ENCODE measurements at places on chromosomes 1 and 21.

DNA sequence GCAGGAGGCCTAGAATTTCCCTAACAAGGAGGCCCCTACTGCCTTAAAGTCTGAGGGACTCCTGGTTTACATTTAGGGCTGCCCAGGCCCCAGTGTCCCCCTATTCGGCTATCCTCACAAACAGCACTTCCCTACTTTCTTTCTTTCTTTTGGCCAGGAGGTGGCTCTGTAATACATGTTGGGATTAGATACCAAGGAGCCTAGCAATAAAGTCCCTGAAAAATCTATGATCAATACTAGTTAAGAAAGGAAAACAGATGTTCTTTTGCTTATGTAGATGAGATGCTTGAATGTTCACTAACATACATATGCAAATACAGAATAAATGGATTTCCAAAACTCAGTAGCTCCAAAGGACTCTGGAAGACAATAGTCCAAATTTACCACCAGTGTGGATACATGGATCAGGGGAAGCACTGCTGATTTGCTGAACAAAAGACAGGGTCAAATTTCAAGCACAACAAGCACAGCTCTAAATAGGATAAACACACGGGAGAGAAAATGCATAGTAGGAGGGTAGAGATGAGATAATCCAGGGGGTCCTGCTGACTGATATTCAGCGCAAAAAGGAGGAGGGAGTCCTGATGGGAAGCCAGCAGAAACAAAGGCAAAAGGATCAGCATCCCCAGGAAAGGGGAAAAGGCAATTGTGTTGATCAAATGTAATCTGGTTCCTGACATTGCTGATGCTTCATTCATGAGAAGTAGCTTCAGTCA, 240.0 kb downstream of the NUF2 start:
- DNase-seq: peak; percentile 55

DNA sequence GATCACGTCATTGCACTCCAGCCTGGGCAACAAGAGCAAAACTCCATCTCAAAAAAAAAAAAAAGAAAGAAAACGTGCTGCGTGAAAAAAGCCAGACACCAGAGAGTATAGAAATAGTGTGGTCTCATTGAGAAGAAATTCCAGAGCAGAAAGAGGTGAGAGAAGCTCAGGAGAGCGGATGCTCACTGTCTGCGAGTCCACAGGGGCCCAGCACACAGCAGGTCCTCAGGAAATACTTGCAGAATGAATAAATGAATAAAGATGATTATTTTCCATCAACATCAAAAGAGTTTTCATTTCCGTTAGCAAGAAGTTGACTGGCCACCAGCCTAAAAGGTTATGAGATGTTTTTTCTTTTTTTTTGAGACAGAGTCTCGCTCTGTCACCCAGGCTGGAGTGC, 14.4 kb downstream of the CASP9 start:
- no peak for DNase-seq

GRCh38 chr1:239725371-239725770, 339.0 kb downstream of the CHRM3 start:
- no peak for DNase-seq

DNA sequence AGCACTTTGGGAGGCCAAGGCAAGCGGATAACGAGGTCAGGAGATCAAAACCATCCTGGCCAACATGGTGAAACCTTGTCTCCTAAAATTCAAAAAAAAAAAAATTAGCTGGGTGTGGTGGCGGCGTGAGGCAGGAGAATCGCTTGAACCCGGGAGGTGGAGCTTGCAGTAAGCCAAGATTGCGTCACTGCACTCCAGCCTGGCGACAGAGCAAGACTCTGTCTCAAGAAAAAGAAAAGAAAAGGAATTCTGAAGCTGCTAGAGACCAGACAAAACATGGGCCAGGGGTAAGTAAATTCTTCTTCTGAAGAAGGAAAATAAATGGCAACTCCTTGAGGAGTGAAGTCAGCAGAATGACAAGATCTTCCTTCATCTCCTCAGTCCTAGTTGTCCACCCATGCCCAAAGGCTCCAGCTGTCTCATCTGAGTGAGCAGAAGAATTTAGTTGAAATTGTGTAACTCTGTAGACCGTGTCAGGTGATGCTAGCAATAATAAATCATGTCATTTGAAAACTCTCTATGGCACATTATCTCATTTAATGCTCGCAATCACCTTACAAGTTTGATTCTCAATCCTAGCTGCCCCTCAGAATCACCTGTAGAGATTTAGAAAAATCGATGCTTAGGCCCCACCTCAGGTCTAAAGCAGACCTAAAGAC, 14.3 kb downstream of the PDZK1 start:
- no peak for DNase-seq

- DNase-seq: no peak
Measured at GRCh38 chr1:36475341-36475740, 7.4 kb downstream of the CSF3R start.

DNA sequence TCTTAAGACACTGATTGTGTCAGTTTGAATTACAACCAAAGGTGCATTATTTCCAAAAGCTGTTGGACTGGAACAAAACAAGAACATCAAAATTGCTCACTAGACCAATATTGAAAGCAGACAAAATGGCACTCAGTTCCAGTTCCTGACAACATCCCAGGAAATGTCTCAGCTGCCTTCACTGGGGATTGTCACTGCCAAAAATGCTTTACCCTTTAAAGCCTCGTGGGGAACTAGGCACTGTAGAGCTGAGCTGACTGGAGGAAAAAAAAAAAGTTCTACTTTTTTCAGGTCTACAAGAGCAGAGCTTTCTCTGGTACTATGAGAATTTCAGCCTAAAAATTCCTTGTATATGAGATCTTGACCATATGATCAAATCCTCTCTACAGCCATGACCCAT, 21.9 kb downstream of the GPR52 start:
- DNase-seq: no peak

GRCh38 chr21:34571994-34572393, 42.9 kb downstream of the RCAN1 start:
- DNase-seq: no peak

- DNase-seq: no peak
Measured at GRCh38 chr1:9410737-9411297, 118.1 kb downstream of the SPSB1 start.

DNA sequence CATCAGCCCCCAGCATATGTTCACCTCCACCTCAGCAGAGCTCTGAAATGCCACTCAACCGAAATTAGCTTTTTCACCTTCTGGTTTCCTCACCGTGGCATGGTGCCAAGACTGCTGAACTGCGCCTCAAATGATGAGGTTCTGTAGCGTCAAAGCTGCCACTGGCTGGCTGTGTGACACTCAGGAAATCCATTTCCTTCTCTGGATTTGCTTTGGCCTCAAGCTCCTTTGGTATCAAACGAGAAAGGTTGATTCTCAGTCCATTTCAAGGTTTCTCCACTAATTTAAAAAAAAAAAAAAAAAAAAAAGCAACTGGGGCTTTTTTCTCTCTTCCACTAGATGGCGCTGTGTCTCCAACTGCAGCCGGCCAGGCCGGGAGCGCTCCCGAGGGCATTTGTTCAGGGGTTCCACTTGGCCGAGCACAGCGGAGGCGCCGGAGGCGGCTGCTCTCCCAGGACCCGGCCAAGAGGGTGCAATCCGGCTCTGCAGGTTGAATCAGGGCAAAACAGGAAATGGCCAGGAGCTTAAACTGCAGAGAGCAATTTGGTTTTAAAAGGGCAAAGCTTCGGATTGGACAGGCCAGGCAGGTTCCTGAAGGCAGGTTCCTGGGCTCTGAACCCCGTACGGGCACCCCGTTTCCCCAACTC, 26.5 kb upstream of the PLA2G2C start:
- DNase-seq: peak; percentile 88

DNA sequence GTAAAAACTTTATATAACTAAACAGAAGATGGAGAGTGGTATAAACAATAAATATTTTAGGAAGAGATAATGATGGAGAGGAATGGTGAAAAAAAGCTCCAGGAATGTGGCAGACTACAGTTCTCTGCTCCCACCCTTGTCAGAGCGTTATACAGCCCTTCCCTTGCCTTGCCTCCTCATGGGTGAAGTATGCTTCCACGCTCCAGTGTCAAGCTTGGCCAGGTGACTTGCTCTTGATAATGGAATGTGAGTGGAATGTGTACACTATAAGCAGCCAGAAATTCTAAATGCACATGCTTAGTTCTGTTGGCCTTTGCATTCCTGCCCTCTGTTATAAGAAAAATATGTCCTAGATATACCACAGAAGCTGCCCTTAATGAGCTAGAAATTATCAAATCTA, 24.7 kb upstream of the POGK start:
- no peak for DNase-seq

DNA sequence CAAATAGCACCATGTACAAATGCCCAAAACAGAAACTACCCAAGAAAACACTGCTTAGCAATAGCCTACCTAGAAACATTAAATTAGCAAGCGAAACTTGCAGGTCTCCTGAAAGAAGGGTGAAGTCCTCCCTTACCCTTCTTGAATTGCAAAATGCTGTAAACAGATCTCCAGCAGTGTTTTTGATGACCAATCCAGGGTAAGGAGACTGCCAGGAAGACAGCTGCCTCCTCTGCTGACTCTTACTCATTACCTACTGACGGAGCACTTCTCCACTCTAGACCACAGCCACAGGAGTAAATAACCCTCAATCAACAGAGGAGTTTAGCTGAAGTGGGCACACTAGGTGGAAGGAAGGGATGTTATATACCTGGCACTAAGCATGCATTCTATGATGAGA, 32.2 kb upstream of the GADD45A start:
- DNase-seq: no peak

GRCh38 chr1:145759721-145760120, 40.4 kb downstream of the CD160 start:
- no peak for DNase-seq

GRCh38 chr1:29719253-29719652, 482.9 kb downstream of the PTPRU start:
- DNase-seq: no peak

DNA sequence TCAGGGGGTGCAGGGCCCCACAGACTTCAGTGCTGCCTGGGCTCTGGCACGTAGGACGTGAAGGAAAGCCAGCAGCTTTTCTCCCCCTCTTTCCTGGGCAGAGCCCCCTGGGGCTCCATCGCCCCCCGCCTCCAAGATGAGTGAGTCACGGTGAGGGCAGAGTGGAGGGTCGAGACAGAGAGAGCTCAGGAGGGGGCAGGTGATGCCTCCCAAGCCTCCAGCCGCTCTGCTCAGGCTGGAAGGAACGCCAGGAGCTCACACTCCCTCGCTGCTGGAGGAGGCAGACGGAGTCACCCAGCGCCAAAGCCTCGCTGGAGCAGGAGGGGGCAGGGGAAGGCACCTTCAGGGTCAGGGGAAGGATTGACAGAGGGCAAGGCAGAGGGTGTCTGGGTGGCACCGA, 119.5 kb downstream of the CASZ1 start:
- DNase-seq: no peak

DNA sequence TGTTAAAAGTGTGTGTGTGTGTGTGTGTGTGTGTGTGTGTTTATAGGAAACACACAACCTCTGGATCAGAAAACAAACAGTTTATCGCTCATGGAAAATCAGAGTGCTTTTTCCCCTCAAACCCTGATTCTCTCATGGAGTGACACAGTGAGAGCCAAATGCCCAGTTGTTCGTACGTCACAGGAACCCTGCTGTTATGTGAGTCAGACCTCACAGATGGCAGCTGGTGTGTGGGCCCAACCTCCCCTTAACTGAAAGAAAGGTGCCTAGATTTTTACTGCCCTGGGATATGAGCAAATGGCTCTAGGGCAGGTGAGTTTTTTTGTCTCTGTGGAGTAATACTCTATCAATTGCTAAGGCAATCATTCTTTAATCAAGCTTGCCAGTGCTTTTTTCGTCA, 1788.1 kb downstream of the BRINP3 start:
- no peak for DNase-seq

DNA sequence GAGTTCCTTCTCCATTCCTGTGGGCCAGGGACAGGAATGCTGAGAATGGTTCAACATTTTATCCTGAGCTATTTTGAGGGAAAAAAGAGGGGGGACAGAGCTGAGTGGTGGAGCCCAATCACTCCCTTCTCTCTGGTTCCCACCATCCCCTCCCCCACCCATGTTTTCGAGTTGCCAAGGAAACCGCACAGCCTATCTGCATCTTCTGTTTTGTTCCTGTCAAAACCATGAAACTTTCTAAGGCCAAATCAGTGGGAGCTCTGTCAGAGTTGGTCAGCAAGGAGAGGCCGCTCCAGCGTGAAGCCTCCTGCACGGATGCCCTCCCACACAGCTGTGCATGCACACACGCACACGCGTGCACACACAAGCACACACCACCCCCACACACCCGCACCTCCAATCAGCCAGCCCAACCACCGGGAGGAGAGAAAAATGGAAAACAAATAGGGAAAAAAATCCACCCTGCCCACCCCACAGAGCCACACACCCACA, 54.5 kb upstream of the ATP2B4 start:
- no peak for DNase-seq

DNA sequence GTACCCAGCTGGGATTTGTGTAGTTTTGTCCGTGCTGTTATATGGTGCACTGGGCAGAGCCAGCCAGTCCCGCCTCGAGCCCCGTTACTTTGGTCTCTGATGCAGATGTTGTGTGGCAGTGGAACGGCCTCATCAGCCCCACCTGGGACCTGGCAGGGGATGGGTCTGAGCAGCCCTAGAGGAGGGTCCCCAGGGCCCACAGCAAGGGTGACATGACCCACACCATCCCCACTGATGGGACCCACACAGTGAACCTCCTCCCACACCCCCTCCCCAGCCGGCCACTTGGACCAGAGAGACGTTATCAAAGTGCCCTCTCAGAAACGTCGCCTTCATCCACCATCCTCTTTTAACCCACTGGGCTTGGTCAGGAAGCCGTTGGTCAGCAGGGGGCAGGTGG, 42.0 kb upstream of the PCBP3 start:
- no peak for DNase-seq

- DNase-seq: no peak
Measured at GRCh38 chr1:97925151-97925550, 4.3 kb upstream of the DPYD start.

DNA sequence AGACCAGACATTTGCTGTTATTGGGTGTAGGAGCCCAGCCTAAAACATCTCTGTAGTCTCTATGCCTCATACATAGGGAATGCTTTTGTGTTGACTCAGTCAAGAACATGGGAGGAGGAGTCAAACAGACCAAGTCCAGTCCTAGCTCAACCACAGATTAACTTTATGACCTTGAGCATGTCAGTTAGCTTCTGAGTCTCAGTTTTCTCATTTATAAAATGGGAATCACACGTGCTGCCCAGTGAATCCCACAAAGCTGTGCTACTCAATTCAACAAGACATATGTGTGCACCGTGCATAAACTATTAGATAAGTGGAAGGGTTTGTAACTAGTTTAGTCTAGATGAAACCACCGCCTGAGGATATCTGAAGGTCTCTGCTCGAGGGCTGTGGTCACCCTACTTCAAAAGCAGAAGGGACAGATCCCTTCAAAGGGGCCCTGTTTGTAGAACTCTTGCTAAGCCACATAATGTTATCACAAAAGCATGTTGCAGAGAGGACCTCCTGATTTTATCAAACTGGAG, 109.5 kb upstream of the NFIA start:
- DNase-seq: no peak

- DNase-seq: peak; percentile 10
Measured at GRCh38 chr1:46333300-46334029, 7.1 kb upstream of the NSUN4 start.

GRCh38 chr1:89739844-89740216, 81.0 kb upstream of the LRRC8D start:
- no peak for DNase-seq

- DNase-seq: no peak
Measured at GRCh38 chr1:119818181-119818580, 6.9 kb upstream of the REG4 start.

All from NCI-H1105 treated with DMSO at 0.1 percent for 48 hours (cell line).